Activated CD4-positive, alpha-beta T cell treated with anti-CD3 and anti-CD28 coated beads for 4 hours (primary cell): ENCODE measurements at places on chromosomes 1 and 21.

GRCh38 chr1:10738061-10739058 is 58.1 kb downstream of the CASZ1 start:
- DNase-seq, result no peak

DNA sequence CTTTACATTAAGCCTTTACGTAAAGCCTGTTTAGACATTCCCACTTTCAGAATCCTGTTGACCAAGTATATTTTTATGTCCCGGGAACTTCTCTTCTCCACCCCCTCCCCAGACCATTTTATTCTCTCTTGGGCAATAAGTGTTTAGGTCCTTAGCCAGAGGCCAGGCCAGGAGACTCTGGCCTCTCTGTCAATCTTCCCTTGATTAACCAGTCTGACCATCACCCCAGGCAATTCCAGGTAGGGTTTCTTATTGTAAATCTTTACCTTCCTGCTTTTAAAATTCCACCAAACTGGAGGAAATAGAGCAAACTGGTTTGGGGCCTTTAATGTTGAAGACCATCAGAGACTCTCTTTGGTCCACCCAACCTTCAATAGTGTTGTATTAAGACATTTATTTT is 12.2 kb upstream of the IFI6 start:
- DNase-seq, result no peak

- no peak for DNase-seq
Measured at GRCh38 chr1:151238467-151238739, 16.1 kb upstream of the PSMD4 start.

- no peak for DNase-seq
Measured at GRCh38 chr1:38328278-38329035, 281.9 kb upstream of the POU3F1 start.

GRCh38 chr1:98099501-98099900 is 178.7 kb upstream of the DPYD start:
- DNase-seq, result no peak

DNA sequence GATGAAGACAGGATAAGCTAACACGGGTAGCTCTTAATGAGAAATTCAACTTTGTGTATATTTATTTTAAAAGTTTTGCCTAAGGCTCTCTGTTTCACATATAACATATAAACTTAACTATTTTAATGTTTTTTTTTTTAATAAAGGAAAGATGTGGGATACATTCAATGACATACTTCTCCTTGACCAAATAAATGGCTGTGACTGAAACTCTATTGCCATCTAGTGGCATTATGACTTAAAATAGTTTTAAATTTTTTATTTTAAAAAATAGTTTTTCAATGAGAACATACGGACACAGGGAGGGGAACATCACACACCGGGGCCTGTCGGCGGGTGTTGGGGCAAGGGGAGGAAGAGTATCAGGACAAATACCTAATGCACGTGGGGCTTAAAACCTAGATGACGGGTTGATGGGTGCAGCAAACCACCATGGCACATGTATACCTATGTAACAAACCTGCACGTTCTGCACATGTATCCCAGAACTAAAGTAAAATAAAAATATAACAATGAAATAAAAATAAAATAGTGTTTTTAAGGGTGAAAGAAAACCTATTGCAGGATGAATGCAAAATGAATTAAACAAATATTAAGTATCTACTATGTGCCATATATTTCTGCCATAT is 83.4 kb downstream of the LYST start:
- no peak for DNase-seq

DNA sequence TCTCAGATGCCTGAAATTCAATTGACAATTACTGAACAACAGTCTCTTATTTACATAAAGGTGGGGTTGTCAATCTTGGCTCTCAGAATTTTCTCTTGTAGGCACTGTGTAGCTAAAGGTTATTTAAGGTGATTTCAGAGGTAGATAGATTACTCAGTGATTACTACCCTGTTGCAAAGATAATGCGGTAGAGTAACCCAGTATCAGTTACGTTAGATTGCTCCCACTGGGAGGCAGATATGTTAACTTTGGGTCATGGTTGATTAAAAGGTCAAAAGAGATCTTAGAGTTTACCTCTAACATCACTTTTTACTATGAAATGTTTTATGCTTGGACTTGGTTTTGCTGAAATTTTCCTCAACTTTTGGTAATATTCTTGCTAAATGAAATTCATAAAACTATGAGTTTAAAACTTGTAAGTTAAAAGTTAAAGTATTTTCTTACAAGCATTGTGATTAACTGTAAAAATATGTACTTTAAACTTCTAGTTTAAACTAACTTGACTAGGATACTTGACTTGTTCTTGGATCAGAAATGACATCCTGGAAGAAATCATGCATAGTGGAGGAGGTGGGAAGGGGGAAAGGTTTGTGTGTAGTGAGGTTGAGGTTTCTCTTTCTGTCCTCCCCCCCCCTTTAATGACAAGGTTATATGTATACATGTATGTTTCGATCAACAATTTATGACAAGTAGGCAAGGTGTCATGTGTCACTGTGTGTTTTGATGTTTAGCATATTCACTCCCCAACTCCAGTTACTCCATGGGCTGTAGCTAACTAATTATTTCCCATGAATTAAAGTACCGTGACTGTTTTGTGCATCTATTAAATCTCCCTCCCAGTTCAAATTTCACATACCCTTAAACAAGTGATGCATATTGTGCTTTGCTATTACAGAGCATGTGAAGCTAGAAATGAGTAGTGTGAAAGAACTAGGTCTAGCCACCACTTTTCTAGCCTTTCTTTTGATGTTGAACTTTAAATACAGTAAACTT is 2.9 kb downstream of the LAMC1 start:
- no peak for DNase-seq
